Mesothelial cell of epicardium (in vitro differentiated cells): ENCODE measurements at places on chromosomes 2 and 18. TPM values are rescaled to one million over a fixed set of nuclear protein-coding genes. Genes with fewer than 3 reads are reported as not detected.
A peak's percentile ranks its signal among the peaks of the same experiment; 100 is the strongest.

DNA sequence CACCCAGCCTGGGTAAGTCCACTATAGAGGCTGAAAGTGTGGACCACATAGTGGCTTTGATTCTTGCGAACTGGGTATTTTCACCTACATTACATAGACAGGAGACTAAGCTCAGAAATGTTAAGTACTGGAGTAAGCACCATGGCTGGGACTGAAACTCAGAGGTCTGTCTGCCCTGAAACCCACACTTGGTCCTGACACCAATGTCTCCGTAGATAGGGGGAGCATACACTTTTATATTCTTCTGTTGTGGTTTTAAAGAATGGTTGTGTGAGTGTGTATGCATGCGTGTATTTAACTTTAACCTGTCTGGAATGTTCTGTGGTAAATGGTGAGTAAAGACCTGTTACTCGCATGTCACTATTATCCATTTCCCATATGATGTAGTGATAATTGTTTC lies 10.3 kb upstream of the NPPC start:
- peak; percentile 3 for DNase-seq

Gene UGT1A3
- not detected in 3 replicates for total RNA-seq

Gene LYG1
- total RNA-seq: 1.9 to 2.2 TPM (median 2.1 TPM) in 3 replicates

Gene GCG
- total RNA-seq: 0.29 to 0.36 TPM in 2 of 3 replicates, not detected in the other

GRCh38 chr2:44004735-44005602 lies 9.2 kb upstream of the LRPPRC start:
- no peak for DNase-seq

DNA sequence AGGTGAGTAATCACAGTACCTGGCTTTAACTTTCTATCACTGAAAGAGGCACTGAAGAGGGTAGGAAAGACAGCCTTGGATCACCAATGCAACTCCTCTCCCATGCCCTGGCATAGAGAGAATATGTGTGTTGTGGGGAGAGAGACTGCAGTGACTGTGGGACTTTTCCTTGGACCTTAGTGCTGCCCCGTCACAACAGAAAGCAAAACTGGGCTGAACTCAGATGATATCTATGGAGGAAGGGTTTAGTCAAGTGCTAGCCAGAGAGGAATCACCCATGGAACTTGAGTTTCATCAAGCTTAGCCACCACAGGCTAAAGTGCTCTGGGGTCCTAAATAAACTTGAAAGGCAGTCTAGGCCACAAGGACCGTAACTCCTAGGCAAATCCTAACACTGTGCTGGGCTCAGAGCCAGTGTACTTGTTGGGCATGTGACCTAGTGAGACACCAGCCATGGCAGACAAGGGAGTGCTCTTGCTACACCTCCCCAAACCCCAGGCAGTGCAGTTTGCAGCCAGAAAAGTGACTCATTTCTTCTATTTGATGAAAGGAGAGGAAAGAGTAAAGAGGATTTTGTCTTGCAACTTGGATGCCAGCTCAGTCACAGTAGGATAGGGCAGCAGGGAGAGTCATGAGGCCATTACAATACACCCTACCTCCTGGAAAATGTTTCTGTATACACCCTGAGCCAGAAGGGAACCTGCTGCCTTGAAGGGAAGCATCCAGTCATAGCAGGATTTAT lies 105.8 kb upstream of the SPOPL start:
- no peak for DNase-seq

GRCh38 chr2:3823748-3824147 lies 120.4 kb downstream of the DCDC2C start:
- DNase-seq: no peak

Gene MYL1
- 0.36 to 0.69 TPM (median 0.36 TPM) in 3 replicates for total RNA-seq

DNA sequence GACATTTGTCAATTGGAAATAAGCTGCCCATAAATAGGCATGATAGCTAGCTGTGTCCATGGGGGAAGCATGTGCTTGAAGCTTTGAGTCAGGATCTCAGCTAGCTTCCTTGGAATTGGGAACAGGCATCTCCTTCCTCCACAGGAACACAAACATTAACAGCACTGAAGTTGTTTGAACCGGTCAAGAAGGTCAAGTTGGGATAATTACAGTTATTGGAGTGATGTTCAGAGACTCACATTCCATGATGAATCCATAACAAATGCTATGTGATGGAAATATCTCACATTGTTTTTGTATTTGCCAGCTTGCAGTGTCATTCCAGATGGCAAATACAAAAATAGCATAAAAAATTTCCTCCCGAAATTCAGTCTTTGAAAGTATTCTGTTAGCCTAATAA lies 347.6 kb upstream of the SMIM21 start:
- DNase-seq: no peak

Gene SLC5A7
- total RNA-seq: 0.11 TPM in 1 of 3 replicates, not detected in the others

DNA sequence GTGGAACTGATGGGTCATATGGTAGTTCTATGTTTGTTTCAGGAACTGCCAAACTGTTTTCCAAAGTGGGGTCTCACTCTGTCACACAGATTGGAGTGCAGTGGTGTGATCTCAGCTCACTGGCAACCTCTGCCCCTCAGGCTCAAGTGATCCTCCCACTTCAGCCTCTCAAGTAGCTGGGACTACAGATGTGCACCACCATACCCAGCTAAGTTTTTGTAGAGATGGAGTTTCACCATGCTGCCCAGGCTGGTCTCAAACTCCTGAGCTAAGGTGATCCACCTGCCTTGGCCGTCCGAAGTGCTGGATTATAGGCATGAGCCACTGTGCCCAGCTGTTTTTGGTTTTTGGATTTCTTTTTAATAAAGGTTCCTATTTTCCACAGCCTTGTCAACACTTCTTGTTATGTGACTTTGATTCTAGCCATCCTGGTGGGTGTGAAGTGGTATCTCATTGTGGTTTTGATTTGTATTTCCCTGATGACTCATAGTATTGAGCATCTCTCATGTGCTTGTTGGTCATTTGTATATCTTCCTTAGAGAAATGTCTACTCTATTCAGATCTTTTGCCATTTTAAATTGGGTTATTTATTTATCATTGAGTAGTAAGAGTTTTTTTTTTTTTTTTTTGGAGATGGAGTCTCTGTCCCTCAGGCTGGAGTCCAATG lies 22.8 kb downstream of the NPC1 start:
- DNase-seq: no peak

- DNase-seq: no peak
Observed at GRCh38 chr2:181911830-181912229, 20.3 kb downstream of the ITPRID2 start.

DNA sequence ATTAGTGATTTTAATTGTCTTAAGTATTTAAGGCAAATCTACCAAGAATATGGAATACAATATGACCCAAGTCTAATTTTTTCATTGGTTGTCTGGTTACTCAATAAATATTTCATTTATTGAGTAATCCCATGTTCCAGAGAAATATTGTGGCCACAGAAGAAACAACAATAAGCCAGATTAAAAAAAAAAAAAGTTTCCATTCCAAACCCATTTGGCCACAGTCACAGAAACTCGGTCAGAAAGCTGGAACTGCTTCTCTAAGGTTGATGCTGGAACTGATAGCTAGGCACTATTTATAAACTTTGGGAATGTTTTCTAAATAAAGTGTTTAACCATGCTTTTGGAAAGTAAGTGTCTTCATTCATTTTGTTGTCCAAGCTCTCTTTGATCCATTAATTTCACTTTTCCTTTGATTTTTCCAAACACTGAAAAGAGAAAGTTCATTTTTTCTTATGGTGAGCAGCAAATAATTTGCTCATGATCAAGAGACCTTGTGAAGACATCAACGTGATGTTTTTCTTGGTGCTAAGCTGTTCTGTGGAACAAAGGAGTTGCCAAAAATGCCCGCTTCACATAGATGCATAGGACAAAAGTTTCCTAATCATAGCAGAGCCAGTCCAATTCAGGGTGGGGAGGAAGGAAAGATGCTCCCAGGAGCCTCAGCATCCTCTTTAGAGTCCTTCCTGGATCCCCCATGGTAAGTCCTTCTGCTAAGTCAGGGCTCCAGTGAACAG lies 72.1 kb upstream of the CCBE1 start:
- no peak for DNase-seq

- no peak for DNase-seq
Observed at GRCh38 chr2:145595296-145595695, 1075.4 kb upstream of the ZEB2 start.

DNA sequence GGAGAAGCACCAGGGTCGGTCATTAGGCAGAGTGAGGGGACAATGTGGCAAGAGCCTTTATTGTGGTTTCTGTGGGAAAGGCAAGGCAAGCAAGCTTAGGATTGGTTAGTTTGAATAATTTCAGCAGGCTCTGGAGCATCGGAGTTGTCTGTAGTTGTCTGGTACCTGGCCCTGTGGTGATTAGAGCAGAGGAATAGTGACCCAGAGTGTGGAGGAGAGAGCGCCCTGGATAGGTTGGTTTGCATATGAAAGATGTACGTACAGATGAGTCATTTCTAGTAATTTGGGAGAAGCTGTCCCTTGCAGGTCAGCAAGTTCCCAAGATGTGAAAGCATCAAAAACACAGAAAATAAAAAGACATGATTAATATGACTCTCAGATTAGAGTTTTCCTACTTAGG lies 383.1 kb upstream of the MEX3C start:
- DNase-seq: no peak

Gene CHRND
- total RNA-seq: not detected in 3 replicates

- DNase-seq: no peak
Observed at GRCh38 chr2:64325477-64325851, 128.5 kb upstream of the LGALSL start.

DNA sequence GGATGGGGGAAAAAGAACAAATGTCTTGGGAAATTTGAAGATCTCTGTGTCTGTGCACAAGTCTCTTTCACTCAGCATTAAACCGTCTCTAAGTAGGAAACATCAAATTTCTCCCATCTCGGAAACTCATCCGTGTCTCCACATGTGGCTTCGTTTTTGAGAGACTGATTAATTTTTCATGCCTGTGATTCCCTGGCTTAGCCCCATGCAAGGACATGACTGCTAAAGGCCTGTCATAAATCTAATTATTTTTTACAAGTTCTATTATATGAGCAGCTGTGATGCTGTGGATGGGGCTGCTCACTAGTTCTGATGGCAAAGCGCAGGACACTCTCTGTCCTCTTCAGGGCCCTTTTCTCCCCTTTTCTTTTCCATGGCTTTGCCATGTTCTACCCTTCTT lies 129.1 kb downstream of the RGPD3 start:
- DNase-seq: no peak

GRCh38 chr2:242040303-242040655 lies 170.8 kb downstream of the RTP5 start:
- DNase-seq: no peak

DNA sequence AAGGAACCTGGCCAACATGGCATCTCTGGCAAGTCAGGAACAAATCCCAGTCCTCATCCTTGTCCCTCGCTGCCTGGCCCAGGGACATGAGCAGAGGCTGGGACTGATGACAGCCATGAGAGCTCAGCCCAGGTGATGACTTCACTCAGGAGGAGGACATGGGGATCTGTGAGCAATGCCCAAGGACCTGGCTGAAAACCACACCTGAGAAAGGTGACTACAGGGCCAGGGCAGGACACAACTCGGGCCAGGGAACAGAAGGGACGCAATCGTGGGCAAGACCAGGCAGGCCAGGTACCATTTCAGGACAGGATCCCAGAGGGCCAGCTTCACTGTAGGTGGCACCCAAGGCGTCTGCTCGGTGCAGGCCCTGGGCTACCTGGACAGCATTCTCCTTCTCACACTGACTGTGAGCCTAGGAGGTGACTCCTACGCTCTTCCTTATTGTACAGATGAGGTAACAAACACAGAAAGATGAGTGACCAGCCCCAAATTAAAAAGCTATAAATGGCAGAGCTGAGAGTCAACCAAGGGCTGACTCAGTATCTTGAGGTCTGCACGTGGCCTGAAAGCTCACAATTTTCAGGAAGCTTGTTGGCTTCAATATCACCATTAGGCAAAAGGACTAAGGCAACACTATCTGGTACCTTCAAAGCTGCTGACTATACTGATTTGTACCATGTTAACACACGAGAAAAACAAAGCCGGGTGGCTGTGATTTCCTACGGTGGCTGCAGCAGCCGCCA lies 141.1 kb downstream of the EIPR1 start:
- no peak for DNase-seq

Gene CLEC4F
- total RNA-seq: not detected in 3 replicates

GRCh38 chr2:56314796-56315195 lies 131.0 kb downstream of the CCDC85A start:
- no peak for DNase-seq

DNA sequence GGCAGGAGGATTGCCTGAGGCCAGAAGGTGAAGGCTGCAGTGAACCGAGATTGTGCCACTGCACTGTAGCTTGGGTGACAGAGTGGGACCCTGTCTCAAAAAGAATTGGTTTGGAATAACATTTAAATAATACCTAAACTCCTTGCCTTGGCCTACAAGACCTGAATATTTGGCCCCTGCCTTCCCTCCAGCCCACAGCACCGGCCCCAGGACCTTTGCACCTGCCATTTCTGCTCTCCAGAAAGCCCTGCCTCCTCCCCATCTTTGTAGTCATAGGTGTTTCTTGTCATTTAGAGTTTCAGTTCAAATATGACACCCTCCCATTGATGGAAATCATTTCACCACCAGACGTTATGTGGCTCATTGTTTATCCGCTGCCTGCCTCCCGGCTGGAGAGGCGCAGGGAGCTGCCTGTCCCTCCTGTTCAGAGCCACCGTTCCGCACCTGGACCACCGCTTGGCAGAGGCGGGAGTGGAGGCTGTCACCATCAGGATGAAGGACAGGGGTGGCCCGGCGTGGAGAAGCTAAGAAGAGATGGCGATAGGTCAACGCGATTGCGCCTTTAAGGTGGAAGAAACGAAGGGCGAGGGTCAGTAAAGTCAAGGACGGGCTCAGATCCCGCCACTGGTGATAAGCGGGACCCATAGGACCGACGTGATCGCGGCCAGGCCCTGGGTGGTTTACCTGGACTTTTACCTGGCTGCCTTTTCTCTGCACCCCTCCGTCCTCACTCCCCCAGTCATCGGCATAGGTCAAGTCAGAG lies 638 bp upstream of the LPIN1 start:
- DNase-seq: no peak

GRCh38 chr18:649341-649740 lies 8.1 kb upstream of the TYMS start:
- DNase-seq: no peak

GRCh38 chr2:28052691-28053090 lies 162.2 kb downstream of the BABAM2 start:
- no peak for DNase-seq

GRCh38 chr2:9206991-9207640 lies 504 bp downstream of the ASAP2 start:
- DNase-seq: peak; percentile 55

DNA sequence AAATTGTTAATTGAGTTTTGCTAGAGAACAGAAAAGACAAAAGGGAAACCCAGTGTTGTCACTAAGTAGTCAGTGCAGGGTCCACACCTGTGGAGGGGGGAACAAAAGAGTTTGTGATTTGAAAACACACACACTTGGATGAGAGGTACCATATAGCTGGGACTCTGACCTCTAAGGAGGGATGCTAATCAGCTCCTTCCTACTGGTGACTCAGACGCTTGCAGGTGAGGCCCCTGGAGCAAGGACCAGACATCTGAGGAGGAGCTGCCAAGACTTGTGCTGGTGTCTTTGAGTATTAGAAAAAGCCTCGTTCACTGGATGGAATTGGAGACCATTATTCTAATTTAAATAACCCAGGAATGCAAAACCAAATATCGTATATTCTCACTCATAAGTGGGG lies 146.4 kb upstream of the MAP2 start:
- no peak for DNase-seq

Gene POTEJ
- not detected in 3 replicates for total RNA-seq
